ENCODE measurements at places on chromosomes 2 and 18.

GRCh38 chr18:36149514-36150289 lies 20.0 kb downstream of the ELP2 start:
- DNase-seq, result no peak

DNA sequence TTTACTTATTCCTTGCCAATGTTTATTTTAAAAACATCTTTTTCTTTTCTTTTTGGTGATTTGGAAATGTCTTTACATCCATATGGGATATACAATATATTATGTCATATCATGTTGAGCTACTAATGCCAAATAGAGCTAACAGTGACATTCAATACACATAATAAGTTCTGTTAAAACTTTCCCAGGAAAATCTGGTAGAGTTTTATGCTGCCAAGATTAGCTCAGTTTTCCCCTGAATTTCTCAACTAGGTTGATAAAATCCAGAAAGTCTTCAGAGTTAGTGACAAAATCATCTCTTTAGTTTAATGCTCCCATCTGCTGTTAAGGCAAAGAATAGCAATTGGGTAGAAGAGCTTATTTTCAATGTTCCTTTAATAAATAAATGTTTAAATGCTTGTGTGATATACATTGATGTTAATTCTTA lies 9.9 kb downstream of the COL3A1 start:
- peak; percentile 4 for DNase-seq

- DNase-seq, result no peak
Observed at GRCh38 chr2:171889808-171890207, 4.2 kb downstream of the SLC25A12 start.

- no peak for DNase-seq
Observed at GRCh38 chr2:228768818-228769217, 502.3 kb downstream of the PID1 start.

- DNase-seq, result no peak
Observed at GRCh38 chr2:156326526-156327095, 5.9 kb downstream of the NR4A2 start.

DNA sequence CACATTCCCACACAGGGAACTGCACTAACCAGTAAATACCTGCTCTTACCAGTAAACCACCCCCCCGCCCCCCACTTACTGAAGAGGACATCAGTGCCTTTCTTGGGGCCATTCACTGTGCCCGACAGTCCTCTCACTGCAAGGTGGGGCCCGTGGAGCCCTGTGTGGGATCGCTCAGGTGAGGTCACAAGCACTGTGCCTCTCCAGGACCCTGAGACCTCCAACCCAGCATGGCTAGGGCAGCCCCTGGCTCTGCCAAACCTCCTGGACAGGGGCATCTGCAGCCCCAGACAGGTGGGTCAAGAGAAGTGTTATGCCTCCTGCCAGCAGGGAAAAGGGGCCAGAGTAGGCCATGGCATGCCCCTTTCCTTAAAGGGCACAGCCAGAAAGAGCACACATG lies 6.7 kb upstream of the NEURL3 start:
- DNase-seq, result no peak

DNA sequence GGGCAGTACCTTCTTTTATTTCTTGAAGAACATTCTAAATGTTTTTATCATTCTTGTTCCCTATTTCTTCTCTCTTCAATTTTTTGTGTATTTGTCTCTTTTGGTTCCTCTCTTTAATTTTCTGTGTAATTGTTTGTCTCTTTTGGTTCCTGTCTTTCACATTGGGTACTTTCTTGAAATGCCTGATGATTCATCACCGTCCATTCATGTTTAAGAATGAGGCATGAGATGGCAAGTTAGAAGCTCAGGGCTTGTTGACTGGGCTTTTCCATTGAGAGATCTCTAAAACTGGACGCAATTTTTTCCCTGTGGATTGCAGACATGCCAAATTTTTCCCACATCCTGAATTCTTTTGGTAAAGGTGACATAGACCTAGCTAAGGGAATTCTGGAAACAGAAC lies 33.7 kb upstream of the IL1R2 start:
- no peak for DNase-seq

GRCh38 chr2:233142355-233142897 lies 82.3 kb downstream of the INPP5D start:
- no peak for DNase-seq

DNA sequence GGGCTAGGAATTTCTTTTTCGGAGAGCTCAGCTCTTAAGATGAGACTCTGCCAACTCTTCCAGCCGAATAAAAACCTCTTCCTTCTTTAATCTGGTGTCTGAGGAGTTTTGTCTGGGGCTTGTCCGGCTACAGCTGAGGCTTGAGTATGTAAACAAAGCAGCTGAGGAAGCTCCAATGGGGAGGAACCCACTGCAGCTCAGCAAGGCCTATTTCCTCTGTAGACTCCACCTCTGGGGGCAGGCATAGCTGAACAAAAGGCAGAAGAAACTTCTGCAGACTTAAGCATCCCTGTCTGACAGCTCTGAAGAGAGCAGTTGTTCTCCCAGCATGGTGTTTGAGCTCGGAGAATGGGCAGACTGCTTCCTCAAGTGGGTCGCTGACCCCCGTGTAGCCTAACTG lies 838.7 kb downstream of the CCDC85A start:
- no peak for DNase-seq

GRCh38 chr2:392926-393280 lies 105.0 kb upstream of the ALKAL2 start:
- DNase-seq, result no peak

DNA sequence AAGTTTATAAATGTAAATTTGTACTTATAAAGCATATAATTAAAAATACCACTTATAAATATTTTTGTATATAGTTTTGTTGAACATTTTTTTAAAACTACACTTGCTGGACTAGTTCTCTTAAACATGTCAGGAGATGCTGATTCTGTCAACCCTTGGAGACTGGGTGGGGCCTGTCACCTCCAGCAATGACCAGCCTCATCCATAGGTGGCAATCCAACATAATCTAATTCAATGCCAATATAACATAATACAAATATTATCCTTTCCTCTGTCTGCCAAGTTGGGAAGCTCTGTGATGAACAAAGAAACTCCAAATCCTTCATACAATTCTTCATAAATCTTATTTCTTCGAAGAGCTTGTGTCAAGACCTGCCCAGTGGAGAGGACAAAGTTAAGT lies 140.4 kb downstream of the RBMS1 start:
- no peak for DNase-seq

Measured in Ammon's horn (tissue), 1 donor.